ENCODE measurements at places on chromosomes 4 and X.
A peak's percentile ranks its signal among the peaks of the same experiment; 100 is the strongest.

DNA sequence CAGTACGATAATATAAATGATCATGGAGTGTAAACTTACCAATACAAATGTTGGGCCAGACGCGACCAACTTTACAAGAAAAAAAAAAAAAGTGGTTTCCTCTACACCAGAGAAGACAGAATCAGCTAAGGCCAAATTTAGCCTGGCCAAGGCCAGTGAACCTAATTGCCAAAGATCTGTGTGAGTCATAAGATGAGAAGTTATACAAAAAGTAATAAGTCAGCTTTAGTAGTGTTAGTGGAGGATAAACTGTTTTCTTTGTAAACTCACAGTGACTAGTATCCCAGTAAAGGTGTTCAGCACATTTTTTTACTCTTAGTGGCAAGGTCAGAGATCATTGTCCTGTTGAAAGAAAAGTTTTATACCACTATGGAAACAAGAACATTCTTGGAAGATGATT is 531.4 kb upstream of the TECRL start:
- DNase-seq, result no peak

DNA sequence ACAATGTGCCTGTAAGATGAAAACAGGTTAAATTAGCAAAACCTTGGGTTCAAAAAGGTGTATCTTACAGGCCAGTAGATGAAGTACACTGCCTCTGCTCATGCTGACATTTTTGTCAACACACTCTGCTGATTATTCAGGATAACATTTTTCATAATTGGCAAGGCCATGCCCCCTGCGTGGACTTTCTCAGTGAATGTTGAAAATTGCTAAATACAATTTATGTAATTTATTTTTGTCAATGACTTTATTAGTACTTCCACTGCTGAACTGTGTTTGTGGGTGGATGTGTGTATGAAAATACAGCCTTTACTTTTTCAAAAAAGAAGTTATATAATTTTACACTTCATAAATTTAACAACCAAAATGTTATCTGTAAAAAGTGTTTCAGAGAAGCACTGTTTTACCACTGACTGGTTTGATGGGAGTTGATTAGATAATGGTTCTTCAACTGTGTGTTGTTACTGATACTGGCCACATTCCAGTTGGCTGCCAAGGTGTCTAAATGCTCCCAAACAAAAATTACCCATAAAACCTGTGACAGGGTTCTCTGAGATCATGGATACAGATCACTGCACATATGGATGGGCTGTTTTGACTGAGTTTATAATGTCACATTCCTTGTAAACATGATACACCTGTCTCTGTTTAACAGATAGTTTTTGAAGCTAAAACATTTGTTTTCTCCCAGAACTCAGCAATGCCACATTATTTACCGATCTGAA is 151.9 kb upstream of the SLC7A11 start:
- no peak for DNase-seq

DNA sequence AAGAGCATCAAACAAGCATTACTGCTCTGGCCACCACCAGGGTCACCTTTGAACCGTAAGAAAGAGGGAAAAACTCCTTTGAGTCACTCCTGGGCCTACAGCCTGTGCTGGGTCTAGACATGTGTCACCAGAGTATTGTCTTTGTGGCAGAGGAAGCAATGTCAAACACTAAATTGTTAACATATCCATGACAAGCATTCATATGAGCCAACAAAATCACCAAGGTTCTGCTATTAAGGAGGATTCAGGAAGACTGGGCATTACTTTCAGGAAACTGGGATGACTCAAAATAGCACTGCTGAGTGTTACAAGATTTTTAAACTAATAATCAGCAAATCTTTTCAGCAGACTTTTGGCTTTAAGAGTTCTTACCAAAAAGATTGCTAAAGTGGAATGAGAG is 28.1 kb downstream of the LGI2 start:
- DNase-seq, result no peak

- DNase-seq, result peak; percentile 14
Observed at GRCh38 chr4:146342600-146343192, 128.4 kb downstream of the REELD1 start.

DNA sequence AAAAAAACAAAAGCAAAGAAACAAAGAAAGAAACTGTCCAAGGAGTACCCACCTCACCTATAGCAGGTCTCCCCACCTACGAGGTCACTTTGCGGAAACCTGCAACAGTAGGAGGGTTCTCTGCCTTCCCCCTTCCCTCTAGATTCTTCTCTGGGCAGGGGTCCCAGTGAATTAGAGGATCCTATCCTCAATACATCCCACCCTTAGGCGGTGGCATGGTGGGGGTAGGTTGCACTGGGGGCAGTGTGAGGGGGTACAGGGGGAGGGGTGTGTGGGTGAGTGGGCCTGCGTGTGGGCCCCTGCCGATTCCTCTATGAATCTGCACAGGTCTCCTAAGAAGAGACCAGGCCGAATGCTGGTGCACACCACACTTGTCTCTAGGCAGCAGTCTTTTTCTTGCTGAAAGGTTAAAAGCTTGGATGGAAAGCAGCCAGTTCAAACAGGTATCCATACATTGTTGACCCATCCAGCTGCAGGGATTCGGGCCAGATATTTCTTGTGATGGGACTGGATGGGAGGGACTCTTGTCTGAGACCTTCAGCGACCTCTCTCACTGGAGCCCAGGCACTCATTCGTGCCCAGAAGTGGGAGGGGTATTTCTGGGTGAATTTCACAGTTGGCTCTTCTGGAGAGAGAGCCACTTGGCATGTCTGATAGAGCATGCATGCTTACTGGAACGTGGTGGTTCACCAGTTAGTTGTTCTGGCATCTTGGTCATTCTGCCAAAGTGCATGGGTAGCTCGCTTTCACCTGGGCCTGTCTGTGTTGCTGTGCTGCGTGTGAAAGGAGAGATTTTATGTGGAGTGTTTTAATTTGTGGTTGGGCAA is 65.6 kb downstream of the NBDY start:
- DNase-seq, result no peak

DNA sequence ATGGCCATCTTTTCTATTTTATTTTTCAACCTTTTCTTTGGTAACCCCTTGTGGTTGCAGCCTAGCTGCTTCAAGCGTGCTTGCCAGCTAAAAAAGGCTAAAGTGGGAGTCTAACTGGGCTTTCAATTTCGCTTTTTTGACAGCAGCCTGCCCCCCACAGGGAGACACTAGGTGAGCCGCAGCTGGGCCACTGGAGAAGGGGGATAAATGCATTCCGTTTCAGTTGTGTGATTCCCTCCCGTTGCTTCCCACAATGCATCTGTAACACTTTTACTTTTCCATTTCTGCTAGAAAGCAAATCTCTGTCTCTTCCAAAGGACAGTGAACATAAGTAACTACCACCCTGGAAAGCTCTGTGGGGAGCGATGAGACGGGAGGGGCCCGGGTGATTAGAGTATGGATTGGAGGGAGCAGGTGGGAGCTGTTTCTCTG is 86.3 kb upstream of the RAPGEF2 start:
- DNase-seq, result no peak

DNA sequence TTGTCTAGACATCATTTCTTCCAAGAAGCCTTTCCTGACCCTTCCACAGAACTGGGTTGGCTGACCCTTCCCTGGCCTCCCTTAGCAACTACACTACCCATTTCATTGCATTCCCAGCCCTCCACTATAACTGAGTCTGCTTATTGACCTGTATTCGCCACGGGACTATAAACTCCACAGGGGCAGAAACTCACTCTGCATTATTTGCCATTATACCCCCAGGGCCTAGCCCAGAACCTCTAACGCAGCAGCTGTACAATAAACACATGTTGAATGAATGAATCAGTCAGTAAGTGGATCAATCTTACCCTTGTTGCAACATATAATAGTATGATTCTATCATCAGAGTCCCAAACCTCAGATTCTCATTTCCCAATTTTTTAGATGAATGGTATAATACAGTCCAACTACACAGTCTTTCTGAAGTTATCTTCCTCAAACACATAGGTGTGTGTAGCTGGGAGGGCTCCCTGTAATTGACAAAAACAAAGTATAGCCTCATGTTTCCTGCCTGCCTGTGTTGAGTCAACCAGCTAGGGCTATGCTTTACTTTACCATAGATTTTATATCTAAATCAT is 209.3 kb downstream of the CHIC2 start:
- DNase-seq, result no peak

- no peak for DNase-seq
Observed at GRCh38 chr4:62560858-62561257, 1360.7 kb downstream of the ADGRL3 start.

- peak; percentile 22 for DNase-seq
Observed at GRCh38 chrX:138748480-138748879, 37.0 kb upstream of the FGF13 start.

GRCh38 chrX:140799216-140799615 is 89.7 kb downstream of the LINC00632 start:
- no peak for DNase-seq

GRCh38 chr4:117324851-117325491 is 239.6 kb upstream of the TRAM1L1 start:
- peak; percentile 43 for DNase-seq

GRCh38 chr4:56757261-56757746 is 64.2 kb downstream of the SPINK2 start:
- peak; percentile 42 for DNase-seq

- no peak for DNase-seq
Observed at GRCh38 chrX:38402118-38402517, 49.7 kb downstream of the OTC start.

DNA sequence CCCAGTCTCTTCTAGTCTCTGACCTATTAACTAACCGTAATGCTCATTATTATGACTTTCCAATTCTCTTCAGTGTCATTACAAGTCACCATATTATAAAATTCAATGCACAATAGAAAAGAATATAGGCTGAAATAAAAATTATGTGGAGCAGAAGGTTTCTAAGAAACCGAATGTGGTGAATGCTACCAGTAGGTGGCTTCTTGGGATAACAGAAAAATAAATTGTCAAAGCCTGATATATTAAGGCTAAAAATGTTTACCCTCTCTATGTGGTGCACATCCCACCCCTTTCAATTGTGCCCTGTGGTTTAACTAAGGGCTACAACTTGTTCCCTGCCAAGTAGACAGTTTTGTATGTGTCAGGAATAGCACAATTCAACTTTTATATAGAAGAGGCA is 624.6 kb upstream of the TECRL start:
- no peak for DNase-seq

GRCh38 chr4:149164282-149164681 is 651.4 kb downstream of the IQCM start:
- DNase-seq, result no peak

- DNase-seq, result no peak
Observed at GRCh38 chrX:141787655-141788054, 50.5 kb upstream of the MAGEC3 start.

DNA sequence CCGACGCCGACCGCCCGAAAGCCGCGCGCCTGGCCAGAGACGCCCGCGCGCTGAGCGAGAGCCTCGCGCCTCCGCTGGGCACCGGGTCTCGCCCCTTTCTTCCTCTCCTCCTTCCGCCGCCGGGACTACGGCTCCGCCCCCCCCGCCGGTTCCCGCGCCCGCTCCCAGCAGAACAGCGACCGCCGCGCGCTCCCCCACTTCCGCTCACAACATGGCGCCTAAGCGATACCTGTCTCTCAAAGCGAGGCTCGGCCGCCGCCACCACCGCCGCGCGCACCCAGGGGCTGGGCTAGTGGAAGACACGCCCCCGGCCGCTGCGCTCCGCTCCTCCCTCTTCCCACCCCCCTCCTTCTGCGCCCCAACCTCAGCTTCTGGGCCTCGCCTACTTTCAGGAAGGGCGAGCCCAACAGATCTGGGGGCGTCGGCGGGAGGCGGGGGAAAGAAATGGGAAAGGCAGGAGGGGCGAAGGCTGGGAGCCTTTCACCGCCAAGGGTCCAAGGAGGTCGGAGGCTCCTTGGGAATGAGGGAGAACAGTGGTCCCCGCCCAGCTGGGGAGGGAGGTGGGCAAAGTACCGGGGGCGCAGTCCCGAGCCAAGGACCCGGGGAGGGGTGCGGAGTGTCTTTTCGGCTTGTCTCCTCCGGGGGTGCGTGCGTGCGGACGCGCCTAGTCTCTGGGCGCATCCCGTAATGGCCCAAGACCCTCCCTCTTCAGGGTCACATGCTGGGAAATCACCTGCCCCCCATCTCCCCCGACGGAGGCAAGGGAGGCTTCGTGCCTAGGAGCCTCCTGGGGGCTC is at the start of gene RPS6KA3:
Gene RPS6KA3 (minus strand): TSS at position 100 of the 797 bp plus-strand sequence. CDS start 277 bp downstream, outside the sequence.
- DNase-seq, result peak; percentile 88

DNA sequence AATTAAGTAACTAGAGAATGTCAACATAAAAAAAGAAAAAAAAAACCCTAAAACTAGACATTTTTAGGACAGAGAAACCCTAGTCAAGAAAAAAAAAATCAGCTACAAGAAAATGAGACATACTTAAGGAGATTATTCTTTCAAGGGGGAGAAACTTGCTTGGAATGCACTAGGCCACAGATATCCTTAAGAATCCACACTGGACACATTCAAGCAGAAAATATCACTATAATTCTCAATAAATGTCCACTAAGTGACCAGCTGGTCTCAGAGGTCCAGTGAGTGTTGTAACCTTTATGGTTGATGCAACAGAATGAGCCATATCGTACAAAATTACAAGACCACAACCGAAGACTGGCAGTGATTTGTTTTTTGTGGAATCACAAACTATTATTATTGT is 15.6 kb upstream of the IBSP start:
- no peak for DNase-seq

GRCh38 chrX:43559644-43560043 is 96.5 kb upstream of the MAOA start:
- peak; percentile 40 for DNase-seq

DNA sequence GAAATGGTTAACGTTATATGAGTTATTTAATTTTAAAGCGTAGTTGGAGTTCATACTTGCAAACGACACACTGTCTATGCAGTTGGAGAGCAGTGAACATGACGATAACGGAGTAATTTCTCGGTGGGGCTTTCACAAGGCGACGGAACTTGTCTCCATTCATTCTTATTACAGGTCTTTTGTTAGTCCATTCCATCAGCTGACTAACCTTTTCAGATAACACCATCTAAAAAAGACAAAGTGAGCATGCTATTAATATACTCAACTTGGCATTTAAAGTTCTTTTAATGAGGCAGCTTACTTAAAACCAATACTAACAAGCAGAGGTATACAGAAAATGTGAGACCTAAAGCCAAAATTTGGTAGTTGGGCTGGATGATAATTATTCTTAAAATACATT is 19.9 kb downstream of the MAGT1 start:
- no peak for DNase-seq

- no peak for DNase-seq
Observed at GRCh38 chrX:70437011-70437410, 7.6 kb upstream of the DLG3 start.

- peak; percentile 93 for DNase-seq
Observed at GRCh38 chr4:123812066-123812390, 415.4 kb downstream of the SPRY1 start.

- DNase-seq, result no peak
Observed at GRCh38 chr4:159250751-159251325, 148.0 kb downstream of the RAPGEF2 start.

DNA sequence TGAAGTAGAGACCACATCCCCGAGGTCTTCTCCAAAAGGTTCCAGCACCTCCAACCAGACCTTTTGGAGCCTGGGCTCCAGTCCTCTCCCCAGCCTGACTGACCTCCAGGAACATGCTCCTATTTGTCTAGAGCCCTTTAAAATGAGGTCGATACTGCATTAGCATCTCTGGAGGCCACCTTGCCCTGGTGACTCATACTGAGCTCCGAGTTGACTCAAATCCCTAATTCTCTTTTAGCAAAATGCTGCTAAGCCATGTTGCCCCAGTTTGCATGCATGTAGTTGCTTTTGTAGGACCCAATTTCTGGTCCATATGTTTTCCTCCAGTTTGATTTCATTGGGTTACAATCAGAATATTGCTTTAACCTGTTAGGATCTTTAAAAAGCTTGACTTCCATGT is 43.5 kb upstream of the CITED1 start:
- DNase-seq, result no peak

Data from SW480 (cell line).